ENCODE measurements at places on chromosomes 16 and 17.

GRCh38 chr16:81204798-81205680 is 33.5 kb upstream of the BCO1 start:
- DNase-seq: peak; percentile 14

DNA sequence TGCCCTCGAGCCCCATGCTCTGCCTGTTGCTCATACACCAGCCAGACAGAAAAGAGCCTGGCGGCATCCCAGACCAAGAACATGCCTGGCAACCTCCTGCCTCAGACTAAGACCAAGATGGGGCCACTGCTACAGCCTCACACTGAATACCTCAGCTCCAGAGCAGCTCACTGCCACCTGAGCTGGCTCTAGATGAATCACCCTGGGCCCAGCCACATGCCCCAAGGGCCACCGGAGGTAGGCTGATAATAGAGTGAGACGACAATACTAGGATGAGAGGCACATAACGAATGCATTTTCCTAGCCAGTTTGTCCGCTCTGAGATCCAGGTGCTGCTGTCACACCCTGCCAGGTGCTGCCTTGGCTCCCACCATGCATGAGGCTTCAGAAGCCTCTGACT is 13.0 kb downstream of the PIP4K2B start:
- DNase-seq: no peak

DNA sequence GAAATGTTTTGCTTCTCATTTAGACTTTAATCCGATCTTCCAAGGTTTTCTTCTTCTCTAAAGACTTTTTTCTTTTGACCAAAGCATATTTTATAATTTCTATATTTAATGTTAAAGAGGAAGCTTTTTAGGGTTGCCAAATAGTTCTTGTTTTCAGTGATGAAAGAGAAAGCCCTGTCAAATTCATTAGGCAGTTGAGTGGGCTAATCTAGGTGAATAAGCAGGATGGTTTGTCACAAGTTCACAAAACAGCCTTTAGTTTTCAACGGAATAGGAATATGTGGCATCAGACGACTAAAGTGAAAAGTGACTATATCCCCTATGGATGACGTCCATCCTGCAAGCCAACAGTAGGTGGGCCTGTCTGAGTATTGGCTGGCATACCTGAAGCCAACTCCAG is 118.8 kb downstream of the NLK start:
- DNase-seq: no peak

DNA sequence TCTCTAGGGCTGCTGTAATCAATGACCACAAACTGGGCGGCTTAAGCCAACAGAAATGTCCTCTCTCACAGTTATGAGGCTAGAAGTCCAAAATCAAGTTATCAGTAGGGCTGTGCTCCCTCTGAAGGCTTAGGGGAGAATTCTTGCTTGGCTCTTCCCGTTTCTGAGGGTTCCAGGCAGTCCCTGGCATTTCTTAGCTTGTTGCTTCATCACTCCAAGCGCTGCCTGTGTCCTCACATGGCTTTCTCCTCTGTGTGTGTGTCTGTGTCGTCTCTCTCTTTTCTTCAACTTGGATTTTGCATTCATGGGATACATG is 13.7 kb upstream of the CDC42EP4 start:
- no peak for DNase-seq

- no peak for DNase-seq
These were observed 684 bp downstream of the YPEL2 start for GRCh38 chr17:59331929-59332748.

GRCh38 chr16:70483426-70483825 is 29.0 kb downstream of the FCSK start:
- no peak for DNase-seq

DNA sequence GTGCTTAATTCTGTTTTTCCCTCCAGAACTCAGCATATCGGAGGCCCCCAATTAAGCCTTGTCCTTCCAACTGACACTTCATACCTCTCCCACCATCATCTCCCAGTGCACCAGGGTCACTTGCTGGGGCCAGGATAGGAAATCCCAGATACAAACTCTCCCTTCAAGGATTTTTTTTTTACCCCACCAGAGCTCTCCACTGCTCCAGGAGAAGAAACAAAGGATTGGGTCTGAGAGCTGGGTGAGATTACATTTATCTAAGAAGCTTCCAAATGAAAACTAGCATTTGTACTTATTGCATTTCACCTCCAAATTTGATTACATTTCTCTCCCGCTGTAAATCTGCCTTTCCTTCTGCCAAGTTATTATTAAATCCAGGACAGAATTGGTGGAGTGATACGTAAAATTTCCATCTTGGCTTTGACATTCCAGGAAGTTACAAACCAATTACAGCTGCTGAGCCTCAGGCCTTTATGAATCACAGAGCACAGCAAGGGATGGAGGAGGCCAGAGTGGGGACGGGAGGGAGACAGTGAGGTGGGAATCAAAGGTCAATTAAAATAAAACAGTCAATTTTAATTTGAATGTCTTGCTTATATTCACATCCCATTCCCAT is 123.5 kb downstream of the USP31 start:
- no peak for DNase-seq

GRCh38 chr17:40981115-40981514 is 3.0 kb downstream of the KRT40 start:
- DNase-seq: no peak

Data from activated CD4-positive, CD25-positive, alpha-beta regulatory T cell treated with anti-CD3 and anti-CD28 coated beads, Interleukin-2, amount 50 U/mL, for 16 hours (primary cell).